CD4-positive, alpha-beta memory T cell (primary cell): ENCODE measurements at places on chromosomes 11 and 22.

GRCh38 chr11:125945797-125946520, at the start of gene VSIG10L2:
Gene VSIG10L2, plus strand, starts transcription at chr11:125946044. Its CDS starts 12 bp downstream, at chr11:125946056.
- no peak for DNase-seq

DNA sequence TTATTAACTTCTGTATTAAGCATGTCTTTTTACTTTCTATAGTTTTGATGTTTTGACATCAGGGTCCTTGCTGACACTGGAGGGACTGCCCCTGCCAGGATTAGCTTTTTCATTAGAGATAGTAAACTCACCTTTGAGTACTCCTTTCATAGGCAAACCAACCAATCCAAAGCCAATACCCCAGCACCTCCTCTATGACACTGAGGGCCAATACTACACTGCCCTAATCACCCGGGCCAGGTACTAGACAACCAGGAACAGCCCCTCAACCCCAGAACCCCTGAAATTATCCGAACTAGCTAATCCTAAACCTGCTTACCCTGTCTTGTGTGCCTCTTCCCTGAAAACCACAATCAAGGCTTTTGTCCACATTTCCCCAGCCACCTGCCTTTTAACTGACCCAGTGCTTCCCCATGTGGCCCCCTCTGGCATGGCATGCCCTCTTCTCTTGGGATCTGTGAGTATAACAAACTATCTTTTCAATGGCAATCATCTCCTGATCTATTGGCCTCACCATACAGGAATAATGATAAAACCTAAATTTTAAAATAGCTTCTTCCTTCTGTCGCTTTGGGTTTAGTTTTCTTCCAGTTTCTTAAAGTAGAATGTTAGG, 31.2 kb downstream of the RAB6A start:
- DNase-seq = no peak

GRCh38 chr11:46684367-46684766, 16.1 kb downstream of the ARHGAP1 start:
- no peak for DNase-seq

GRCh38 chr11:96456111-96456510, 66.3 kb downstream of the JRKL start:
- DNase-seq = no peak

DNA sequence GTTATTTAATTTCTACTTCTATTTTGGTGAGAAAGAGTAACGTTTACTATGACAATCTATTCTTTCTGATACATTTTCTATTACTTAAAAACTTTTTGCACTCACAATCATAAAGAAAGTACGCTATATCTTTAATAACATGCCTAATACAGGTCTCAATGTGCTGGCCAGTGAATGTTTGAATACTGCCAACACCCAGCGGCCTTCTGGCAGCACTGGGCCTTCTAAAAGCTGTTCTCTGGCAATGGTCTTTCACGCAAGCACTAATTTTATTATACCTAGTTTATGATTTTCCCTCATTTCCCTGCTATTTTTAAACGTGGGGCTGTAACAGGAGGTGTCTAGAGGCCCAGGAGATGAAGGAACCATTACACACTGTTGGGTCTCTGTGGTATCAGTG, 349.8 kb upstream of the PITPNB start:
- DNase-seq = no peak

GRCh38 chr22:36928196-36928595, 14.8 kb downstream of the CSF2RB start:
- DNase-seq = no peak

DNA sequence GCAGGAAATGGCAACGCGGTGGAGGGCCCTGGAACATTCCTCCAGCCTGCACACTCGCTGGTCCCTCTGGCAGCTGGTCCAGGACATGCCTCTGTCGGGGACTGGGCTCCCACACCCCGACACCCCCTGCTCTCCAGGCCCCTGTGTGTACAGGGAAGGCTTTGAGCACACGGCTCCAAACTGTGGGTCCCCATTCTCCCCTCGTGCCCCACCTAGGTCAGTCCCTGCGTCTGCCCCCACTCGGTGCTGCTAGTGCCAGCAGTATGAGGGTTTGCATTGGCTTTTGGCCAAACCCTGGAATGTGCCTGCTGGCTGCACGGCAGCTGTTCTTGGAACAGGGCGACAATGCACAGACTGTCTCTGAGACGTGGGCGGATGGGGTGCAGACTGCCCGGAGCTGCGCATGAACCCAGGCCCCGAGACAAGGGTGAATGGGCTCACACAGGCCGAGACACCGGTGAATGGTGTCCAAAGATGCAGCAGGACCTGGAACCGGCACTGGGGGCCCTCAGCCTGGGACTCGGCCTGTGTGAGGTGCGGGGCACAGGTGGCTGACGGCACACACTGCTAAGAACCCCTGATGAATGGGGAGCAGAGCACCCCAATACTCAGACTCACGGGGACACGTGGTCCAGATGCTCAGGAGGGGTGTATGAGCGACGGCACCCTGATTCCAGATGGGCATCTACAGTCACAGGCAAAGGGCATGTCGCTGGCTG, 7.5 kb upstream of the SYT8 start:
- no peak for DNase-seq
